D341Med (cell line): ENCODE measurements at places on chromosomes 4 and X.

DNA sequence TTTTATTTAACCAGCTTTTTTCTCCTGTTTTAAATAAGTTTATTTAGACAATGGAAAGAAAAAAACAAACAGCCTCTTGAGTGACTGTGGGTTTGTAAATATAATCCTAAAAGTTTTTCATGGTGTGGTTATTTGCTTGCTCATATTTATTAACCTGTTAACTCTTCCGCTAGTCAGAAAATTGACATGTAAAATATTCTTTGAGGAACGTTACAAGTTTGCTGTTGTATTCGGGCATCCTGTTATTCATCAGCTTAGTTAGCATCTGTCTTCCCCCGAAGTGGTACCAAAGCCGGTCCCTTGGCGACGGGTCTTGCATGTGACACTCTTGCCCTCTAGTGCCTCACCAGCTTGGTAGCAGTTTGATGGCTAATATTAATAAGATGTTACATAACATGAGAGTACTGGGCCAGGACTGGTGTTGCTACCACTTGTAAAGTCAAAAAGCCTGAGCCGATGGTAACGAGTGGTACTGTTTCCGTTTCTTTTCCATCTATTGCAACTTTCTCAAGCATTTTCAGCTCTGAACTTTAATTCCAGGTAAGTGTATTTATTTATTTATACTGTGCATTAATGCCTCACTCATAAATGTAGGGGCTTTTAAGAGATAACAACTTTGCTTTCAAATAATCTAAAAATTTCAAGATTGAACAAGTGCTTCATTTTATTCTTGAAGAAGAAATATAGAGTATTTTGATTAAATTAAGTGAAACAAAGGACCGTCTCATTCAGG is at the start of gene NDST3:
Gene NDST3 (plus strand): TSS at position 434 of the 733 bp plus-strand sequence. CDS start 19,425 bp downstream, outside the sequence.
- DNase-seq, result peak; percentile 83

DNA sequence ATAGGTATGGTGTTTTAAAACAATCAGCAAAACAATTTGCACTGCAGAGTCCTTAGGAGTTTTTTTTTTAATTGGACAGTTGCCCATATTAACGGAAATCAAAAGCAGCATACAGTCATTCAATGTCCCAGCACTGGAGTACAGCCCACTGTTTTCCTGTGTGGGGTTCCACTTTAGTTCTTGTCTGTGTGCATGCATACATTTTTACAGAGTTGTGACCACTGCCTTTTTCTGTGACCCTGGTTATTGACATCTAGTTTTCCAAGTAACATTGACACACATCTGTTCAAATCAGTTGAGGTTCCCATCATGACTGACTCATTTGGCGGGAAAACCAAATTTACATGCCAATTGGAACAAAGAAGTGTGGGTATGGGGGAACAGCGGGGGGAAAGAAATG is 83.3 kb downstream of the HPRT1 start:
- no peak for DNase-seq

DNA sequence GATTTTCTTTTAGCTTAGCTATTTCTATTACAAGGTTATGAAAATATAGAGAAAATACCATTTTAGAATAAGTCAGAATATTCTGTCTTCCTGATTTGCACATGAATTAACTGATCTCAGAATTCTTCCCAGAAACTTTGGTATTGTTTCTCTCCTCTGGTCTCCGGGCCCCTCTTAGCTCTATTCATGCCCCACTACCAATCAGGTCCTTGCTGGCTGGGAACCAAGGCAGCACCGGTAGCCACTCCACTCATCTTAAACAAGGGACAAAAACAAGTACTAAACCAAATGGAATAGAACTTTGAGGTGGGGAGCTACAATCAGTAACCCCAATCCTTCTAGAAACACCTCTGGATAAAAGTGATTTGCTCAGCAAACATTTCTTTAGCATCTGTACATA is 64.3 kb downstream of the GPC3 start:
- DNase-seq, result no peak

DNA sequence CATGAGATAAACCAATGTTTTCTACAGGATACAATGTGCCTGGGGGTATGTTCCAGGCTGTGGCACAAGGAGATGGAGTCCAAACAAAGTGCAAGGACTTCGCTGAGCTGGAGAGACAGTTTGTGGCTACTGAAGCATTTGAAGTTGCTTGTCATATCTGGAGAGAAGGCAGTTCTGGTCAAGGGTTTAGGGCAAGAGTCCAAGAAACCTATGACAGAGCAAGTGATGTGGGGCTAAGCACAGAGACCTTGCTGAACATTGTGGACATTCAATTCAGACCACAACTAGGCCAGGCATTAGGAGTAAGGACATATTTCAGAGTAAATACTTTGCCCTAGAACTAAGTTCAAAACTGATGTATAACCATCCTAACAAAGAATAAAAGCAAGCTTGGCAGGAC is 34.8 kb downstream of the MAGED4B start:
- DNase-seq, result no peak

DNA sequence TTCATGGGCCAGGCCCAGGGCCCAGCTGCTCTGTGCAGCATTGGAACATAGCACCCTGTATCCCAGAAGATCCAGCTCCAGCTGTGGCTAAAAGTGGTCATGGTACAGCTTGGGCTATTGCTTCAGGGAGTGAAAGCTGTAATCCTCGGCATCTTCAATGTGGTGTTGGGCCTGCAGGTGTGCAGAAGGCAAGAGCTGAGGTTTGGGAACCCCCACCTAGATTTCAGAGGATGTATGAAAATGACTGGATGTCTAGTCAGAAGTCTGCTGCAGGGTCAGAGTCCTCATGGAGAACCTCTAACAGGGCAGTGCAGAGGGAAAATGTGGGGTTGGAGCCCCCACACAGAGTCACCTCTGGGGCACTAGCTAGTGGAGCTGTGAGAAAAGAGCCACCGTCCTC is 341.7 kb downstream of the PPP3CA start:
- no peak for DNase-seq

GRCh38 chrX:55907968-55908607 is 190.5 kb downstream of the RRAGB start:
- DNase-seq, result no peak

GRCh38 chr4:112516471-112517066 is 589 bp upstream of the NEUROG2 start:
- DNase-seq, result peak; percentile 79

- DNase-seq, result peak; percentile 61
Observed at GRCh38 chr4:1766106-1767060, 26.7 kb upstream of the FGFR3 start.

GRCh38 chr4:20723019-20723418 is 22.8 kb downstream of the PACRGL start:
- no peak for DNase-seq

GRCh38 chr4:16125571-16126445 is 42.0 kb upstream of the PROM1 start:
- DNase-seq, result no peak

GRCh38 chr4:109655396-109655795 is 47.8 kb downstream of the CASP6 start:
- no peak for DNase-seq

DNA sequence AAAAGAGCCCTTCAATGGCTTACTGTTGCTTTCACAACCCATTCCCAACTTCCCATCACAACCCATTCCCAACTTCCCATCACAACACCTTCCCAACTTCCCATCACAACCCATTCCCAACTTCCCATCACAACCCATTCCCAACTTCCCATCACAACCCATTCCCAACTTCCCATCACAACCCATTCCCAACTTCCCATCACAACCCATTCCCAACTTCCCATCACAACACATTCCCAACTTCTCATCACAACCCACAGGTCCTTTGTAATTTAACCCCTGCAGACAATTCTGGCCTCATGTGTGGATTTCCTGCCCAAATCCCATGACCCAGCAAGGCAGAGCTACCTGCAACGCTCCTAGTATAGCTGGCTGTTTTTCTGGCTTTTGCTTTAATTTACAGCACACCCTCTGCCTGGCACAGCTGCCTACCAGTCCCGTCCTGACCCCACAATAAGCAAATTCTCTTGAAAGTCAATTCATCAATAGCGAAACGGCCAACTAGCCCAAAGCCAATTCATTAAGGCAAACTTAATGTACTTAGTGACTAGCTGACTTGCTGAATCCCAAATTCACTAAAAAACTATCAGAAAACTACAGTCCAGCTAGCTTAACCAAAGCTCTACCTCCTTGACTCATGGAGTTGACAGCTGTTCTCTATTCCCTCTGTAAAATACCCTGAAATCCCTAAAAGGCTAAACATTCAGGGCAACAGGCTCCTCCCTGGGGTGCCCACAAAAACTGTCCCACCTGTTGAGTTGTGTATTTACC is 75.6 kb downstream of the AFAP1 start:
- DNase-seq, result no peak

DNA sequence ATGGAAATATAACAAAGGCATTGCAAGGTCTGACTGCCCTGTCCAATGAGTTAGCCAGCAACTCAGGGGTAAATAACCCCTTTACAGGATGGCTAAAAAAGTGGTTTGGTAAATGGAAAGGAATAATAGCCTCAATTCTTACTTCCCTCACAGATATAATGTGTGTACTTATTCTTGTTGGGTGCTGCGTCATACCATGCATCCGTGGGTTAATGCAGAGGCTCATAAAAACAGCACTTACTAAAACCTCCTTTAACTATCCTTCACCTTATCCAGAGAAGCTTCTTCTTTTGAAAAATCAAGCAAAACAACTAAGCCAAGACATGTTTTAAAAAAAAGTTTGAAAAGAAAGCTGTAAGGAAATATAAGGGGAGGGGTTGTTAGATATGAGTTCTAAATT is 301.0 kb downstream of the PAPSS1 start:
- DNase-seq, result no peak

- no peak for DNase-seq
Observed at GRCh38 chrX:153878969-153879653, 6.9 kb downstream of the L1CAM start.

DNA sequence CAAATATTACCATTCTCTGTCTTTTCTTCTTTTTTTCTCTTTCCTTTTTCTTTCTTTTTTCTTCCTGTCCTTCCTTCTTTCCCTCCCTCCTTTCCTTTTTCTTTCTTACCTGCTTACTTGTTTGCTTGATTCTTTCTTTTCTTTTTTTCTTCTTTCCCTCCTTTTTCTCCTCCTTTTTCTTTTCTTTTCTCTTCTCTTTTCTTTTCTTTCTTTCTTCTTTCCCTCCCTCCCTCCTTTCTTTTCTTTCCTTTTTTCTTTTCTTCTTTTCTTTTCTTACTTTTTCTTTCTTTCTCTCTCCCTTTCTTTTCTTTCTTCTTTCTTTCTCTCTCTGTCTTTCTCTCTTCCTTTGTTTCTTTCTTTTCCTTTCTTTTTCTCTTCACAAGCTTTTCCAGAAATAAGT is 697.4 kb upstream of the ADGRL3 start:
- DNase-seq, result no peak

- DNase-seq, result no peak
Observed at GRCh38 chrX:24276015-24276414, 37.9 kb downstream of the SUPT20HL2 start.

DNA sequence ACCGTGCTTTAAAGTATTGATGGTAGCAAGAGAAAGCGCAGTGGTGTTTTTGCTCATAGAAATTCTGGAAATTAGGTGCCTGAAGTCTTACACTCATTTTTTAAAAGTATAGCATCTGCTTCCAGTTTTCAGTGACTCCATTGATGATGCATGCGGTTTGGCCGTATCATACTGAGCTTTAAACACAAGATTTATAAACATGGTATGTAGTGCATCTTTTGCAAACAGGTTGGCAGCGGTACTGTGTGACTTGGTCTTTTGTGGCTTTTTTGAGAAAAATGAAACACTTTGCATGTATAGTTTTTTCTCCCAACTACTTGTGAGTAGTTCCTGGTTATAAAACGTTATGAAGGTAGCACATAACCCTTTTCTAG is 2.0 kb downstream of the DDX3X start:
- no peak for DNase-seq

DNA sequence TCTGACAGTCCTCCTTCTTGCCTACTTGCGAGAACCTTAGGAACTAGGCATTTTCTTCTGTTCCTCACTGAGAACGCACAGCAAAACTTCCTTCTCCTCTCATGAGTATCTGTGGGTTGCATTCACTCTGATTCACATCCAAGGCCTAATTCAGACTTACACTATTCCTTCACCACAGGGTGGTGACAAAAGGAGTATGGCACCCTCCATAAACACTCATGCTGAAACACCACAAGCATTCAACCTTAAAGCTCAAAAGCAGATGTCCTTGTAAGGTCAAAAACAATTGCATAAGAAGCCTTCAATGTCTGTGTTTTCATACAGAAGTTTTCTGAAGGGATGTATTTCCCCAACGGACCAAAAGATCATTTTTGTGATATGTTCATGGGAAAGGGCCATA is 147.3 kb downstream of the CORIN start:
- DNase-seq, result no peak

GRCh38 chrX:154135458-154136229 is 8.4 kb upstream of the OPN1LW start:
- no peak for DNase-seq

- no peak for DNase-seq
Observed at GRCh38 chr4:15153662-15154061, 151.4 kb downstream of the CPEB2 start.

DNA sequence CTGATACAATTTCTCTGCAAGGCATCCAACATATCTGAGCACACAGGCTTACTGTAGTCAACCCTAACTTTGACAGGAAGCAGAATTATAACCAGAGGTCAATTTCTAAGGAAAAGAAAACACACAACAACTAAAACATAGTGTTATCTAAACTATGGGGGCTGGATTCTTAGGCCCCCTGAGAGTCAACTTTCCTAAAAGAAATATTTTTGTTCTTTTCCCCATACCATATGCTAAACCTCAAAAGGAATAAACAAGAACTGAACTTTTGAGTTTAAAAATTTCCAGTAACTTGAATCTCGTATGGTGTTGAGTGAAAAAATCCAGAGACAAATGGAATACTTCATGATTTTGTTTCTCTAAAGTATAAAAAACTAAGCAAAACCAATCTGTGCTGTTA is 42.9 kb downstream of the ATXN3L start:
- DNase-seq, result no peak

DNA sequence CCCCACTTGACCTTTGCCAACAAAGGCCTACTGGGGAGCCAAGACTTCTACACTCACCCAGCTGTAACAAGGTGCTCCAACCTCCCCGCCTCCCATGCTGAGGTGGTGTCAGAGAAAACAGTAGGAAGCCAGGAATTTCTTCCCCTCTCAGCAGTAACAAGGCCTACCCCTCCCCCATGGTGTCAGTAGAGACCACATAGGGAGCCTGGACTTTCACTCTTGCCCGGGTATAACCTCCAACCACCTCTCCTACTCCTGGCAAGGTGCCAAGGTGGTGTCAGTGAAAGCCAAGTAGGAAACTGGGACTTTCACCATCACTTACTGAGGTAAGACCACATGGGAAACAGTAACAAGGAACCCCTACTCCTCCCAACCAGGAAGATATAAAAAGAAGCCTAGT is 93.1 kb downstream of the SLC16A2 start:
- DNase-seq, result no peak

DNA sequence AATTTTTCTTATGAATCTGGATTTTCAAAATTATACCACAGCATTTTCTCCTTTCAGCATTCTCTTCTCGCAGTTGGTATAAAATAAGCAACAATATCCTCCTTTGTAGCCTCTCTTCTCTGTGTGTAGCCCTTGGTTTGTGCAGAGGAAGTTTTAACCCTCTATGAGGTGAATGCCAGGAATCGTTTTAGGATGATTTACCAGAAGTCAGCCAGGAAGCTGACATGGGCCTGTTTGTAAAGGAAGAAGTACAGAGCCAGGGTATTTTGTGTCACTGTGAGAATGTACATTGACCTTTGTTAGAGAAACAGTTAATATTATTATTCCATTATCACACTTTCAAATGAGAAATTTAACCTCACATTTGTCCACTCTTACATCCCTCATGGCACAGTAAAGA is 88.9 kb upstream of the RPL34 start:
- no peak for DNase-seq

GRCh38 chr4:52377563-52377962 is 281.5 kb downstream of the USP46 start:
- DNase-seq, result no peak
